GM19239 (cell line): ENCODE measurements at places on chromosomes 6 and 20.

DNA sequence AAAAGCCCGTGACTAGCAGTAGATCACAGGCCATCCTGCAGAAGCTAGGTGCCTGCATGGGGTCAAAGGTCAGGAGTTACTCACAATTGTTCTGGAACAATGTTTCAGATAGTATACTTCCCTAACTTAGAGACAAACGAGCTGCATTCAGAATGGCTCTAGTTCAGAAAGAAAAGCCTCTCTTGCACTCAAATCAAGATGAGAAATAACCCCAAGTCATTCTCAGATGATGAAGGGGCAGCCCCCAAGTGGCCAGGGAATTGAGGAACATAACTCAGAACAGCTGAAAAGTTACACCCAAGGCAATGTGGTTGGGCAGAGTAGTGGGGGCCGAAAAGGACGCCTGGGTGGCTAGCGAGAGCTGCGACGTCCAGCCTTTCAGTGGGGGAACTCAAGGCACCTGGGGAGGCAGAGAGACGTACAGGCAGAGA is 27.8 kb downstream of the FYN start:
- no peak for DNase-seq

- no peak for DNase-seq
Measured at GRCh38 chr20:50510706-50511542, 741 bp downstream of the PTPN1 start.

GRCh38 chr6:7537565-7538174 is 3.8 kb upstream of the DSP start:
- no peak for DNase-seq

DNA sequence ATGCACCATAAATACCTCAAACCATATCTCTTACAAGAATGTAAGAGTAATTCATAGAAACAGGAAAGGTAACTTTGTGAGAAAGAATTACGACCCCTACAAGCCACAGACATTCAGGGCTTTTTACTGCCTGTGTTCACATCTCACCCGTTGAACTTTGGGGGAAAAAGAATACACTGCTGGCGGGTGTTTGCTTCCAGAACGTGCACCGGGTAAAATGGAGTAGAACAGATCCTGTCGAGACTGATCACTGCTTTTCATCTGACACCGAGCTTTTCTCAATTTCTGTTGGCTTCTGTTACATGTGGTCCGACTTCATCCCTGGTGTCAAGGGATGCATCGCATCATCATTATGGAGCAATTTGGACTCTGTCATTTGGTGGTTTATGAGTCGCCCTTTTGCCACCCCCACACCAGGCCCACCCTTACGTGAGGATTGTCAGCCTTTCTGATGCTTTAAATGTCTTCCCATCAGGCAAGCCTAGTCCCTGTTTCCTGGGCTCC is 219.2 kb upstream of the ZFP64 start:
- no peak for DNase-seq

- DNase-seq, result peak; percentile 67
Measured at GRCh38 chr6:31888276-31889258, 8.9 kb downstream of the EHMT2 start.

GRCh38 chr20:34525342-34525708 is 9.1 kb downstream of the DYNLRB1 start:
- DNase-seq, result no peak

DNA sequence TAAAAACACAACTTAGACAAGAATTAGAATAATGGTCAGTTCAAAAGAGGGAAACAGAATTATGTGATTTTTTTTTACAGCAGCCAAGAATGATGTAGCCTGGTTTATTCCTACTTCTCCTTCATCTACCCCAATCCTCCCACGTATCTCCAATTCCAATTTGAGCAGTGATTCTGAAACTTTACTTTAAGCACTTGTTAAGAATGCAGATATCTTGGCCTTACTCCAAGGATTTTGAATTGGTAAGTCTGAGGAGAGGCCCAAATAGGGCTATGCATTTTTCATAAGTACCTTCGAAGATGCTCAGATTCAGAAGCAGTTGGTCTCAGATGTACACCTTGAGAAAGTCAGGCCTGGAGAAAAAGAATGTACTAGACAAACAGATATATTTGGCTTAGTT is 233.4 kb upstream of the FLRT3 start:
- DNase-seq, result no peak

- DNase-seq, result no peak
Measured at GRCh38 chr20:44597930-44598329, 15.6 kb downstream of the PKIG start.

DNA sequence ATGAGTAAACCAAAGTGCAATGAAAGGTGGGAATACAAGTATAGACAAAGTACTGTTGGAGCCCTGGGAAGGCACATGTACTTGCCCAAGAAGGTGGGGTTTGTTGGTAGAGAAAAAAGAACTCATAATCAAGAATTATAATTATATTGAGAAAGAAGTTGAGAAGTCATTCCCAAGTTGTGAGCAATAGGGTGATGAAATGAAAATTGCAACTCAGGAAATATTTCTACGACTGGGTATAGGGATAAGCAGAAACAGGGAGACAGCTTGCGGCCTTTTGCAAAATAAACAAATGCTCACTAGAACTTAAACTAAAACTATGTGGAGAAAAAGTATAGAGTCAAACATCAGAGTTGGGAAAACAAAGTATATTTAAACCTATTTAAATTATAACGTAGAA is 250.7 kb upstream of the FAM83B start:
- no peak for DNase-seq

- no peak for DNase-seq
Measured at GRCh38 chr6:156111913-156112312, 656.3 kb upstream of the NOX3 start.

GRCh38 chr6:47168180-47168579 is 126.0 kb upstream of the ADGRF1 start:
- no peak for DNase-seq

DNA sequence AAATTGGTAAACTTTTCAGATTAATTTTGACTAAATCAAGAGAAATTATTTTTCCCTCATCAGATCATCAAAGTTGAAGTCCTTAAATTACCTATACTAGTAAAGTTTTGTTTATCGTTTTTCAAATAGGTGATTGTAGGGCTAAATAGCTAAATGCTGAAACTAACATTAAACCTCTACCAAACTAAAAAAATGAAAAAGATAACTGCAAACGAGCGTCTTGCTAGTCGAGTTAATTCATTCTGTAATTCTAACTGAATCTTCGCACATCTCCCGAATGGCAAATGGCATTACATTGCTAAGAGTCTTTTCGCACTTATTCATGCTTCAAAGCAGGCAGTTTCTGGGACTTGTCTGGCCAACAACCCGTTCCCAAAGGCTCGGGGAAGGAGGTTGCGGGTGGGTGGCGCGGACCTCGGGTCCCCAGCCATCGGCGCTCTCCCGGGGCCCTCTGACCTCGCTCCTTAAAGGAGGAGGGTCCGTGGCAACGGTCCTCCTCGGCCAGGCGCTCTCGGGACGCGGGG is 43.8 kb downstream of the POPDC3 start:
- DNase-seq, result no peak

DNA sequence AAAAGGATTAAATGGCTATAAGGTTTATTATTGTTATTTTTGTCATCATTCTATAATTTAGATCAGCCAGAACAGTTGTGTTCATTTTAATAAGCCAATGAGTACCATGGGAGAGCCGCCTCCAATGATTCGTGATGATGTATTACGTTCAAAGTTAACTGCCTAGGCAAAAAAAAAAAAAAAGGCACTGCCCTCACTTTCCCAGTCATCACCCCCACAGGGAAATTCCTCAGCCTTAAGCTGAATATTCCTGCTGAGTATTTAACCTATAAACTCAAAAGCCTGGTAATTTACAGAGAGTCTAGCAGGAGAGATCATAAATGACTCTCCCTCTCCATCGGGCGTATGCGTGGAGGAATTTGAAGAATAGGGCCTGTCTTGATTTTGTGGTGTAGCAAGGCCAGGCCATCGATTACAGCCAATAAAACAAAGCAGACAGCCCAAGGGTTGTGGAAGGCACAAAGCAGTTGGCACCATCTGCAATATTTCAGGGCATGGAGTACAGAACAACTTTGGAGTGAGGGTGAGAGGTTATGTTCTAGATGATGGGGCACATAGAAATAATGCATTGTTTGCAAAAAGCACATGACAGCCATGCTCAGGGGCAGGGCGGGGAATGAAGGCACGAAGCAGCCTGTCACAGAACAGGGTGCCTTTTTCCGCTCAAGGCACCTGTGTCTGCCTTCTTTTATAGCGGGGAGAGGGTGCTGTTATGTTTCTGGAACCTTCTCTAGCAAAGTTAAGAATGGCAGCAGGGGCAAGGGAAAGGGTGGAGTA is 138.2 kb upstream of the DTNBP1 start:
- no peak for DNase-seq

DNA sequence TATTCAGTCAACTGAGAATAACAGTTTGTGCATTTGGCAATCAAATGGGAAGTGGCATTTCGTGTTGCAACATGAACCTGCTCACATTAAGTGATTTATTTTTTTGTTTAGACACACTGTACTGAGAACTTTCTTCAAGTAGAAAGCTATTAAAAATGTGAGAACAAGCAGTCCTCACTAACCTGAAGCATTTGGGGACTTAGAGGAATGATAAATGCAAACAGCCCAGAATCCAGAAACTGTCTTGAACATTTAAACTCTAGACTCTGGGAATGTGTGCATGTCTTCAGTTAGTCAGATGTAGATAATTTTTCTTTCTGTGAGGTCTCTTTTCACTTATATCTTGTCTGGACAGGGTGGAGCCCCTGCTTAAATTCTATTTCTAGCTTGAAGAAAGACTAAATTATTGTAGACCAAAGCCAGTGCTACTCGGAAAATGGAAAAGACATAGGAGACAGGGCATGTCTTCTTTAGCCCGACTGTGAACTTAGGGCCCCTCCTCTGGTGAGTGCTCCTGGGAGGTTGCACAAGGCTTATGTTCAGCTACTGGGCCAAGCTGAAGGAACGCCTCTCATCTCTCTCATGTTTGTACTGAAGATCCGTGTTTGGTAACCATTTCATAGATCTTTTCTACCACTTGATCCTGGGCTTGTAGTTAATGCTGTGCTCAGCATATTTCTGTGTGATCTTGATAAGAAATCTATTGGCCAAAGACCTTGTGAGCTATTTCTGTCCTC is 70.1 kb downstream of the SLX4IP start:
- DNase-seq, result no peak

DNA sequence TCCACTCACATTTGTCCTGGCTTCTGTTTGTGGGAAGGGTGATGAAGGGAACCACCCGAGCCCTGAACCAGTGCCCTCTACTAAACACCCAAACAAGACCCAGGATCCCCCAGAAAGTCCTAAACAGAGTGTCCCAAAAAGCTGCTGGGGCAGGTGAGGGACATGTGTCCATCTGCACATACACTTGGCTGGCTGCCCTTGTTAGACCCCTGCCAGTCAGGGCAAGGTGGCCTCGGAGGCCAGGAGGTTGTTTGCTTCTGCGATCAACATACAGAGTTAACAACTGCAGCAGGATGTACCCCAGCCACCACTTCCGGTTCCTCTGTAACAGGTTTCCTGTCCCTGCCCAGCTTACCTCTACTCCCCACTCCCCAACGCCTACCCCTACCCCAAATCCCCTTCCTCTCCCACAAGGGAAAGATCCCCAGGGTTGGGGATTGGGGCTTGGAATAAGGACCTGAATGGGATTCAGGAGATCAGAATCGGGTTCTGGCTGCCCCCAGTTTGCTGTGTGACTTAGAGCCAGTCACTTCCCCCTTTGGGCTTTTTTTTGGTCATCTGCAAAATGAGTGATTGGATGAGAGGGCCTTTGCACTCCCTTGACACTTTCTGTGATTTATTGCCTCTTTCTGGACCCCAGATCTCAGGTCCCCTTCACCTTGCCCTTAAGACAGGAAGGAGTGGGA is 13.9 kb downstream of the DEF6 start:
- peak; percentile 55 for DNase-seq

GRCh38 chr6:127923135-127923534 is 22.3 kb upstream of the THEMIS start:
- DNase-seq, result no peak

GRCh38 chr6:45422503-45423110 is 44.9 kb upstream of the SUPT3H start:
- DNase-seq, result no peak

DNA sequence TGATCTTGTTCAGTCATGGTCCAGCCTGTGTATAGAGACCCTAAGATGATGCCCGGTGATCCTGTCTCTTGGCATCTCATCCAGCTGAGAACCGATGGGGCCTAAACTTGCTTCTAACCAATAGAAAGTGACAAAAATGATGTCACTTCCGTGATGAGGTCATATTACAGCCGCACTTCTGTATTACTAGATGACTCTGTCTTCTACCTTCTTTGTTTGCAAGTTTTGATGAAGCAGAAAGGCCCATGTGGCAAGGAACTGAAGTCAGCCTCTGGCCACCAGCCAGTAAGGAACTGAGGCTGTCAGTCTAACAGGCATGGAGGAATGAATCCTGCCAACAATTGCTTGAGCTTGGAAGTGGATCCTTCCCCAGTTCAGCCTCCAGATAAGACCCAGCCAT is 32.8 kb upstream of the HLA-C start:
- no peak for DNase-seq

DNA sequence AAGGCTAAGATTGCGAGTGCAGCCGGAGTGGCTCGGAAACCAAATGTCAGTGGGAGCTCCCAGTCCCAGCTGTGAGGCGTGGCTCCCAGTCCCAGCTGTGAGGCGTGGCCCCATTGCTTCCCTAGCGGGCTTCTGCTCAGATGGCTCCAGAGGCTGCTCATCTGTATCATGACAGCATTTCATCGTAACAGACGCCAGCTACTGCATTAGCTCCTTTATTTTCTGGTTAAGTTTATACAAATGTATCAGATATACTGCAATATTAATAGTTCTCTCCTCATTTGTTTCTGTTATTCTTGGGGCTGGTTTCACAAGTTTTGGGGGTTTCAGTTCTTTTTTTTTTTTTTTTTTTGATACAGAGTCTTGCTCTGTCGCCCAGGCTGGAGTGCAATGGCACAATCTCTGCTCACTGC is 34.7 kb upstream of the TBXT start:
- DNase-seq, result peak; percentile 27

- DNase-seq, result no peak
Measured at GRCh38 chr6:148611213-148611612, 135.6 kb upstream of the UST start.

GRCh38 chr6:137951064-137951597 is 84.1 kb downstream of the TNFAIP3 start:
- no peak for DNase-seq

DNA sequence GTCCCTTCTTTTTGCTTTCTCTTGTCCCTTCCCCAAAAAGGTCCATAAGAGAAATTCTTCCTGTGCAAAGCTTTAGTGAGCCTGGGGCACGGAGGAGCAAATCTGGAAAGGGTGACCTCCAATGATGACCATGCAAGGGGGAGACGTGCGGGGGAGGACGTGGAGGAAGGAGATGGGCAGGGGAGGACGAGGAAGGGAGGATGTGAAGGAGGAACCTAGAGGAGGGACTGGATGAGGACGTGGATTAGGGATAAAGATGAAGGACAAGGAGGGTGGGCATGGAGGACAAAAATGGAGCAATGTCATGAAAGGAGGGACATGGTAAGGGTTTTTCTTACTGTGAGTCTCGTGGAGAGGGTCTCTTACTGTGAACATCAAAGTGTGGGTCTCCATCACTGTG is 139.5 kb downstream of the ERMARD start:
- DNase-seq, result no peak

GRCh38 chr6:99613409-99613704 is 6.7 kb downstream of the PRDM13 start:
- DNase-seq, result peak; percentile 57
